ENCODE measurements at places on chromosomes 13 and 19. TPM values are rescaled to one million over a fixed set of nuclear protein-coding genes. Genes with fewer than 3 reads are reported as not detected.

Gene B3GNT8
- 0.87 TPM for total RNA-seq

Gene CEACAM16
- total RNA-seq, result not detected

Gene PTPRH
- total RNA-seq, result 3.6 TPM

Gene ZNF415
- 13.9 TPM for total RNA-seq

Gene RFPL4AL1
- not detected for total RNA-seq

Gene PLVAP
- total RNA-seq, result not detected

Gene ZNF208
- not detected for total RNA-seq

Gene SLITRK5
- total RNA-seq, result 2.3 TPM

Gene C5AR2
- total RNA-seq, result 0.04 TPM

Gene ZNF723
- total RNA-seq, result not detected

Gene MBNL2
- 295 TPM for total RNA-seq

Gene SIGLEC12
- total RNA-seq, result not detected

Gene SERTAD1
- 3.2 TPM for total RNA-seq

Gene CRB3
- not detected for total RNA-seq

Data from motor neuron (in vitro differentiated cells).